ENCODE measurements at places on chromosomes 2 and 18.

- DNase-seq, result no peak
These were observed 71.9 kb downstream of the TCF4 start for GRCh38 chr18:55515941-55516710.

- no peak for DNase-seq
These were observed 85.4 kb downstream of the NCKAP1 start for GRCh38 chr2:182952741-182953450.

DNA sequence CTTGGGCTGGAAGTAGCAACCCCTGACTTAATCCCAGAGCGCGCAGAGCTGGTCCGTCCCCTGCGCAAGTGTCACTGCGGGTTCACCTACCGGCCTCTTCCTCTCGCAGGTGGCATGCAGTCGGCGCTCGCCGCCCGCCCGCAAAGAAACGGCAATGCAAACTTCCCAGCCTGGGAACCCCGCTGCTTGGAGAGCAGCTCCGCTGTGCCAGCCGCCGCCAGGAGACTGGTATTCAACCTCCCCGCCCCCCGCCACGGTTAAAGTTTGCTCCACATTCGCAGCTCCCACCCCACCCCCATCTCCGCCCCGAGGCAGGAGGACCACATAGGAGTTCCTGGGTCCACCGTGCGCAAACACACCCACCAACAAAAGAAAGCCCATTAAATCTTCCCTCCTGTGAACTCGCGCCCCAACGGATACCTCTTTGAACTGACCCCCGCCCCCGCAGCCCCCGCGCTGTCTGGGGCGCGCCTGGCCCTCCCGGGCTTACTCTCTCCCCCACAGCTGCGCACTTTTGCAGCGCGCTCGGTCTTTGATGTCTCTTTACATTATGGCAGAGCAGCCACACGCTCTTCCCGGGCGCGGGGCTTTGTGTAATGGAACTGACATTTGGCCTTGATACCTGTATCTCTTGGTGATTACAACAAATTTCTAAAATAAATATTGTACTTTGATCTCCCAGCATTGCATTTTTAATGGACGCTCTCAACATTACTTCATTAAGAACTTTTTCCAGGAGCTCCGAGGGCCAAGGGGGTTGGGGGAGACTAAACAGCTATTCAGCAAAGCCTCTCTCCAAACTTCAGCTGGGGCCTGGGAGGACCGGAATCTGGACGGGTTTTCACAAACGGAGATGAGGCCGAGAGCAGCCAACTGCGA lies 3.1 kb upstream of the SP5 start:
- DNase-seq, result no peak

- no peak for DNase-seq
These were observed 91.7 kb downstream of the NRP2 start for GRCh38 chr2:205773989-205774388.

DNA sequence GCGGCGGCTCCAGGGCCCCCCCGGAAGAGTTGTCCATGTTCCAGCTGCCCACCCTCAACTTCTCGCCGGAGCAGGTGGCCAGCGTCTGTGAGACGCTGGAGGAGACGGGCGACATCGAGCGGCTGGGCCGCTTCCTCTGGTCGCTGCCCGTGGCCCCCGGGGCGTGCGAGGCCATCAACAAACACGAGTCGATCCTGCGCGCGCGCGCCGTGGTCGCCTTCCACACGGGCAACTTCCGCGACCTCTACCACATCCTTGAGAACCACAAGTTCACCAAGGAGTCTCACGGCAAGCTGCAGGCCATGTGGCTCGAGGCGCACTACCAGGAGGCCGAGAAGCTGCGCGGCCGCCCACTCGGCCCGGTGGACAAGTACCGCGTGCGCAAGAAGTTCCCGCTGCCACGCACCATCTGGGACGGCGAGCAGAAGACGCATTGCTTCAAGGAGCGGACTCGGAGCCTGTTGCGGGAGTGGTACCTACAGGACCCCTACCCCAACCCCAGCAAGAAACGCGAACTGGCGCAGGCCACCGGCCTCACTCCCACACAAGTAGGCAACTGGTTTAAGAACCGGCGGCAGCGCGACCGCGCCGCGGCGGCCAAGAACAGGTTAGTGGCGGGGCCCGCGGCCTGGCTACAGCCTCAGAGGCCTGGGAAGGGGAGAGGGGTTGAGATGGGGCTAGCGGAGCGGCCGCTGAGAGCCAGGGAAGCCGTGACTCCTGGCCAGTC lies 965 bp downstream of the SIX3 start:
- no peak for DNase-seq

GRCh38 chr2:46751897-46752296 lies 163.7 kb downstream of the MCFD2 start:
- DNase-seq, result no peak

GRCh38 chr2:209876211-209876610 lies 104.6 kb downstream of the UNC80 start:
- no peak for DNase-seq

DNA sequence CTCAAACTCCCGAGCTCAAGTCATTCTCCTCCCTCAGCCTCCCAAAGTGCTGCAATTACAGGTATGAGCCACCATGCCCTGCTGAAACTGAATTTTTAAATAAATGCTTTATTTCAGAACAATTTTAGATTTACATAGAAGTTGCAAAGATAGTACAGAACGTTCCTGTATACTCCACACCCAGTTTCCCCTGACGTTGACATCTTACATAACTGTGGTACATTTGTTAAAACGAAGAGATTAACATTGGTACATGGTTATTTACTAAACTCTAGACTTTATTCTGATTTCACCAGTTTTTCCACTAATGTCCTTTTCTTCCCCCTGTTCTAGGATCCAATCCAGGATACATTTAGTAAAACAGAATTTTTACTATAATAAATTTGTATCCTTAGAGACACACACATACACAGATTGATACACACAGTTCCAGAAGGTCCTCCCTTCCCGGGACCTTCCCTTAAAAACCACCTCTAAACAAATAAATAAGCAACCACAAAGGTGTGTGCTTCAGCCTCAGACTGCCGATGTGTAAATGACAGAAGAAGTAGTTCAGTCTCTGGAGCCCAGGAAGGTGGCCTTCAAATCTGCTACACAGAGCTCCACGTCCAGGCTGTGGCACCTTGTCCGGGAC lies 6.9 kb downstream of the NEU2 start:
- DNase-seq, result no peak

- DNase-seq, result no peak
These were observed 156.4 kb downstream of the BABAM2 start for GRCh38 chr2:28046921-28047320.

DNA sequence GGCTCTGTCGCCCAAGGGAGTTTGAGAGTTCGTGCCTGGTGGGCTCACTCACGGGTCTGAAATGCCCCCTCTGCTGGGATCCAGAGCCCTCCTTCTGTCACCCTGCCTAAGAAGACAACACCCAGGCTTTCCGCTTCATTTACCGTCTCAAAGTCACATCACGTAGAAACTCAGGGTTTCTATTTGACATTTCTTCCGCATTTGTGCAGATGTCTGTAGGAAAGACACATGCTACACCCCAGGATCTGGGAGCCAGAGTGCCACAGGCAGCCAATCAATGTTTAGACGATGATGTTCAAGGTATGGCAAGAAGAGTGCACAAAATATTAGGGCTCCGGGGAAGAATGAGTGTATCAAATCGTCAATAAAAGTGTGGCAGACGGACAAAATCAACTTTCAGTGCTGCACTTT lies 24.4 kb upstream of the ACKR3 start:
- no peak for DNase-seq

- DNase-seq, result no peak
These were observed 148.3 kb downstream of the KCNJ3 start for GRCh38 chr2:154846842-154847241.

DNA sequence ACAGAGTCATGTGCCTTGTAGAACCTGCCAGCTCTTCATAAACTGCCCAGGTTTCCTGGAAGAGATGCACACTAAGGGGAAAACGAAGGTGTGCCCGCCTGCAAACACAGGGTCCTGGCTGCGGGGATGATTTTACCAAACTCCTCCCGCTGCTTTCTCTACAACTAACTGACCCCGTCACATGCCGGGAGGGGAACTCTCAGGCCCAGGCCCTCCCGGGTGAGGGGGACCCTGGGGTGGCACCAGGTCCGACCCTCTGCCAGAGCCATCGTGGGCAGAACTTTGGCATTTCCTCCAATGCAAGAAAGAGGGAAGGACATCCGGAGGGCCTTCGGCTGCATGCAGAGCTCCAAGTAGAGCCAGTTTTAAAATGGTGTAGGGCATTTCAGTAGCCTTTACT lies 28.6 kb downstream of the CAPN13 start:
- no peak for DNase-seq

DNA sequence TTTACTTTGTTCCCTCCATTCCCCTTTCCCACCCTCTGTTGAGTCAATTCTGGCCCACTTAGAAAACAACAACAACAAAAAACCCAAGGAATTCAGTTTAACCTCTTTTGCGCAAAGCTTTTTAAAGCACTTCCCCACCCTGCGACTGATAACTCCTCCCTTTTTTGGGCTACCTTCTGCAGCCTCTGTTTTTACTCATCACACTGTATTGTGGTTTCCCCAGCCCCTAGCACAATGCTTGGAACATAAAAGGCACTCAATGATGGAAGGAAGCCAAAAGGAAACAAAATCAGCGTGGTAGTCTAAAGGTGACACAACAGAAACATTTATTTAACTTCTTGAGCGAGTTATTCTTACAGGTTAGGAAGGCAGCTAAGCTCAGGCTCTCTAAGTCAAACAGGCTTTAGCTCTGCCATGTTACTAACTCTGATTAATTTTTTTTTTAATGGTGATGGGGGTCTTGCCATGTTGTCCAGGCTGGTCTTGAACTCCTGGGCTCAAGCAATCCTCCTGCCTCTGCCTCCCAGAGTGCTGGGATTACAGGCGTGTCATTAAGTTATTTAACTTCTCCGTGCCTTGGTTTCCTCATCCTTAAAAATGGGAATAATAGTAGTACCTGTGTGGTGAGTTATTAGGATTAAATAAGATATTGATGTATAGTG lies 1.3 kb downstream of the CEP68 start:
- peak; percentile 54 for DNase-seq

GRCh38 chr2:164252568-164253287 lies 368.6 kb downstream of the GRB14 start:
- DNase-seq, result no peak

DNA sequence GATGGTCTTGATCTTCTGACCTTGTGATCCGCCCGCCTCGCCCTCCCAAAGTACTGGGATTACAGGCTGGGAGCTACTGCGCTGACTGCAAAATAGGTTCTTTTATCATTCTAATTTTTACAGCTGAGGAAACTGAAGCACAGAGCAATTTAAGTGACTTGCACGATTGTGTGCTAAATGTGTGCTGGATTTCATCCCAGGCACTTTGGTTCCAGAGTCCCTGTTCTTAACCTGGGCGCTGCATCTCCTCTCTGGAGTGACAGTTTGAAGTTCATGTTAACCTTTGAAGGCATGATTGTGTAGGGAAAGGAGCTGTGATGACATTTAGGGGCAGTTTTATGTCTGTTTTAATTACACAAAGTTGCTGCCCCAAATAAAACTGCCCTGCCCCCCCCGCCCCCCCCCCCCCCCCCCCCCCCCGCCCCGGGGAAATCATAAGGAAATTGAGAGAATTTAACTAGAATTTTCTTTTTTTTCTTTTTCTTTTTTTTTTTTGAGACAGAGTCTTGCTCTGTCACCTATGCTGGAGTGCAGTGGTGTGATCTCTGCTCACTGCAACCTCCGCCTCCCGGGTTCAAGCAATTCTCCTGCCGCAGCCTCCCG lies 5.6 kb downstream of the ACSL3 start:
- no peak for DNase-seq

- DNase-seq, result no peak
These were observed 104.9 kb upstream of the YPEL5 start for GRCh38 chr2:30041884-30042283.

DNA sequence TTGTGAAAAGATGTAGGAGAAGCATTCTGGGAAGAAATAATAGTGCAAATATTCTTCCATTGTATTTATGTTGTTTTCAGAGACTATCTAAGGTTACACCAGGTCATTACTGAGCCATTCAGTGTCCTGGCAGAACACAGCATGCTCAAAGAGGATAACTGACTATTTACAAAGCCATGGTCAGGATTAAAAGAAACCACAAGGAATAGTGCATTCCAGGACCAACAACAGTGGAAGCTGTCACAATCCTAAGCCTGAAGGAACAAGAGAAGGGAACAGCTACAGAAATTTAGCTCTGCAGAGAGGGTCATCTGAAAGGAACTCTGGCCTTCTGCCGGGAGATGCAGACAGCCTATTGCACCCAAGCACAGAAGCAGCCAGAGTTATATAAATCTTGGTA lies 116.7 kb downstream of the DSC3 start:
- no peak for DNase-seq

- no peak for DNase-seq
These were observed 222.4 kb upstream of the NCKAP5 start for GRCh38 chr2:133790711-133791110.

GRCh38 chr2:122018736-122019135 lies 263.3 kb downstream of the TSN start:
- DNase-seq, result no peak

- DNase-seq, result no peak
These were observed 36.0 kb downstream of the TTC27 start for GRCh38 chr2:32663864-32664263.

DNA sequence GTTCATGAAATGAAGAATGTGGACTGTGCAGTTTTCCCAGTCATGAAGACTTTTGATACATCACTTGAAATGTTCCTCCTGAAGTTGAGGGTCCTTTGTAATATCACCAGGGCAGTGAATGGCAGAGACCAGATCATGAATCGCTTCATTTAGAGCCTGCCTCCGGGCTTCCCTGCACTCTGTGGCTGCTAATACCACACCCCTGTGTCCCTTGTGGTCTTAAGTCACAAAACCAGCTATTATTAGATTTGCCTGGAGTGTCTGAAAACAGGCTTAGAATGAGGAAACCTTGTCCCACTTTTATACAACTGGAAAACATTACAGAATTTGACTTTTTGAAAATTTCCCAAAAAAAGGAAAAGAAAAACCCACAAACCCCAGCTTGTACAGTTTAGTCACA lies 147.9 kb downstream of the MGAT5 start:
- no peak for DNase-seq

DNA sequence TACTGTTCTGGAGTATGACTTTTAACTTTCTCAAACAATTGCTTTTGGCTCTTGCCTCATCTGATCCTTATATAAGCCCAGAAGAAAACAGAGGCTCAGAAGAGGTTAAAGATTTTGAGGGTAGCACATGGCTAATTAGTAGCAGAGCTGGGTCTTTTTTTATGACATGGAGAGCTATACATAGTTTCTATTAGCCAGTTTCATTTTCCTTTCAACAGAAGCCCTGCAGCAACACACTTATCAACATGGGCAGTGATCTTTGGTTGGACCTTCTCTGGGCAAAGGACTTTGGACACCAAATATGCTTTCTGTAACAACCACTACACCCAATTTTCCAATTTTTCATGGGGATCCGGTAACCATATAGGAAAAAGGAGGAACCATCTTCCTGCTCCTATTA lies 64.9 kb downstream of the NCKAP5 start:
- no peak for DNase-seq

GRCh38 chr2:64143169-64144056 lies 807 bp downstream of the PELI1 start:
- peak; percentile 42 for DNase-seq

DNA sequence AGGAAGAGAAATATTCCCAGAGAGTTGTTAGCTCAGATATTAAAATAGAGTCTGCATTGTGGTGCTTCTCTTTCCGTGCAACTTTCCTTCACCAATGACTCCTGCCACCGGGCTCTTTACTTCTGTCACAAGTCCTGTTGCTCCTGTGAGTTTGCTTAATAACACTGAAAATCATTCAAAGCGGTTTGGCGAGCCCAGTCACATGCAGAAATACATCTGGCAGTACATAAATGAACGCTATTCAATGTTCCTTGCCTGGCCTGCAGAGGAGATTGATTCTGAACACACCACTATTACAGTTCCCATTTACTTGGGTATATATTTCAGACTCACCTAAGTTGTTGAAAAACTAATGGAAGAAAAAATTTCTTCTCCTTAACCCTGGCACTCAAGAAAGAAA lies 276.6 kb downstream of the ZNF521 start:
- DNase-seq, result no peak

Data from activated naive CD4-positive, alpha-beta T cell treated with Interleukin-2 at 50 U/mL for 16 hours (primary cell).